ENCODE measurements at places on chromosomes 11 and 22.

DNA sequence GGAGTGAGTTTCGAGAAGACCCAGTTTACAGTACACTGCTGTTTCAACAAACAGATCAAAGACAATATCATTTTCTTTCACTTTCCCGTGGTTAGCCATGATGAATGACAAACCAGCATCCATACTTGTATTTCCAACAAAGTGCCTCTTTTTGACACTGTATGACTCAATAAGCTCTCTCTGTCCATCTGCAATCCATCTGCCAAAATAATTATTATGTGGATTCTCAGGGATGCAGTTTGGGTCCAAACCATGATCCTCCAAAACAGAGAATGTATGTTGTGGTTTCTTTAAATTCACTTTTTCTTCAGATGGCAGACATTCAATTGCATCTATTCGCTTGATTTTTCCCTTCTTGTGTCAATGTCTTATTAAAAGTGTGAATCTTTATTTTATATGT lies 37.8 kb upstream of the RASD2 start:
- no peak for DNase-seq

GRCh38 chr22:39115977-39116621 lies 19.1 kb downstream of the APOBEC3H start:
- no peak for DNase-seq

DNA sequence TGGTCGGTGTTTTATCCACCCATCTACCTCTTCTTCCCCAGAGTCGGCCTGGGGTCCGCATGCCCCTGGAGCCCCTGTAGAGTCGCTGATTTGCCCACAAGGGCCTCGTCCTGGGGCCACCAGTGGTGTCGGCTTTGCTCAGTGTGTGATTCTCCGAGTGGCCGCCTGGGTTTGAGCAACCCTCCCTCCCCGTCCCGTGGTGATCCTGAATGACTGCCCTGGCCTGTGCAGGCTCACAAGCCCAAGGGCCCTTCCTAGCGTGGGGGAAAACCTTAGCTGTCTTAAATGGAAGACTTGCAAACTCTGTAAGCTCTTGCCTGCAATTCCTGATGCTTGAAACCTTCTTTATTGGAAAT lies 128.3 kb downstream of the OSBP2 start:
- DNase-seq, result no peak

GRCh38 chr11:69078508-69078907 lies 29.8 kb downstream of the TPCN2 start:
- no peak for DNase-seq

DNA sequence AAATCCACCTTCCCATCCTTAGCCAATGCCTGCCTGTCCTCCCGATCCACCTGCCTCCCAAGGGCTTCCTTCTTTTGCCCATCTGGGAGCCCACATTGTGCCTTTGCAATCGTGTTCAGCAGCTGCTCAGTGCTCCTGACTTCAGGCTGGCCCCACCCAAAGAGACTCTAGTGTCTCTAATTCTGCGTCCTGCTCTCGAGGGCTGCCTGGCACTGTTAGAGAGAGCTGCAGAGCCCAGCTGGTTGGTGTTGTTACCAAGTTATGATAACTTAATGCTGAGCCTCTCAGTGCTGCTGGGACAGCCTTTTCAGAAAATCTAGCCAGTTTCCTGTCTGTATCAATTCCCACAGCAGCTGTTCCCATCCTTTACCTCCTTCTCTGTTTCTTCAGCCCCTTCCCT lies 69.1 kb downstream of the MICAL2 start:
- no peak for DNase-seq

- peak; percentile 22 for DNase-seq
These were observed 29.6 kb downstream of the SBF1 start for GRCh38 chr22:50445071-50445879.

DNA sequence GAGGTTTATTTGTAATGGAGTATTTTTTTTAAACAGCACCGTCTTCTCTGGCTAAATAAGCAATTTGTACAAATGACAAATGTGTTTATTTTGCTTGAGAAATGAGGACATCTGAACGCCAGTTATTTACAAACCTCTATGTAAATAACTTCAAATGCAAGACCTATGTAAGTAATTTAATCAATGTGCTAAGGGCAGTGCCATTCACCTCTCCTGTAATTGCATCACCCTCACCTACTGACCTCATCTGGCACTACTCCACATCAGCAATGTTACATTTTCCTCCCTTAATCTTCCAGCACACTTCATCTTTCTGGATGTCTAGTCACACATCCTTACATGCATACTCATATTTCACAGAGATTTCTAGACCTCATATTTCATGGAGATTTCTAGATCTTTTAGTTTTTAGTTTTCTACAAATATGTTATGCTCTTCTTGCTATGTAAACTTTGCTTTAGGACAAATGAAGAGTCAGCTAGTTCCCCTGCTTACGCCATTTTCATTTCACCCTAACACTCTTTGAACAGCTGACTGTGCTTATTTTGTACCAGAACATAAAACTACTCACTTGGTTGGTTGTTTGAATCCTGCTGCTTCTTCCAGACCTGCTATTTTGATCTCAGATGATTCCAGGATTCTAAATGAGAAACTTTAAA lies 238.6 kb downstream of the GRM5 start:
- no peak for DNase-seq

DNA sequence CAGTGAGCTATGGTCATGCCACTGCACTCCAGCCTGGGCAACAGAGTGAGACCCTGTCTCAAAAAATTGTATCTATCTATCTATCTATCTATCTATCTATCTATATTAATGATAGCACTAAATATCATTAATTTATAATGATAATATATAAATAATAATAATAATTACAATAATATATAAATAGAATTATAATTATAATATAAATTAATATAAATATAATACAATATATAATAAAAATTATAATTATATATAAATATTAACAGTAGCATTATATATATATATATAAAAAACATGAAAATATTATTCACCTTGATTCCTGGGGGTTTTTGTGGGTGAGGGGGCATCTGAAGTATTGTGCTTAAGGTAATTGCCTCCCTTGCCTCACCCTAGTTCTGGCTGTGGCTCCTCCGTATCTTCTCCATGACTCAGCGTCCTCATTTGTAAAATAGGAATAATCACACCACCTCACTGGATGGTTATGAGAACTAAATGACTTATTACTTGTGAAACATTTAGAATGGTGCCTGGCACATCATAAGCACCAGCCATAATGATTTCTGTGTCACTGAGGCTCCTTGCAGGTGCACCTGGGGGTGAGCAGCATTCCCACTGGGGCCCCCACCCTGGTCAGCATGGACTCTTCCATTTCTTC lies 18.8 kb downstream of the RASD2 start:
- no peak for DNase-seq

- no peak for DNase-seq
These were observed 188.4 kb upstream of the NAV2 start for GRCh38 chr11:19524171-19524671.

DNA sequence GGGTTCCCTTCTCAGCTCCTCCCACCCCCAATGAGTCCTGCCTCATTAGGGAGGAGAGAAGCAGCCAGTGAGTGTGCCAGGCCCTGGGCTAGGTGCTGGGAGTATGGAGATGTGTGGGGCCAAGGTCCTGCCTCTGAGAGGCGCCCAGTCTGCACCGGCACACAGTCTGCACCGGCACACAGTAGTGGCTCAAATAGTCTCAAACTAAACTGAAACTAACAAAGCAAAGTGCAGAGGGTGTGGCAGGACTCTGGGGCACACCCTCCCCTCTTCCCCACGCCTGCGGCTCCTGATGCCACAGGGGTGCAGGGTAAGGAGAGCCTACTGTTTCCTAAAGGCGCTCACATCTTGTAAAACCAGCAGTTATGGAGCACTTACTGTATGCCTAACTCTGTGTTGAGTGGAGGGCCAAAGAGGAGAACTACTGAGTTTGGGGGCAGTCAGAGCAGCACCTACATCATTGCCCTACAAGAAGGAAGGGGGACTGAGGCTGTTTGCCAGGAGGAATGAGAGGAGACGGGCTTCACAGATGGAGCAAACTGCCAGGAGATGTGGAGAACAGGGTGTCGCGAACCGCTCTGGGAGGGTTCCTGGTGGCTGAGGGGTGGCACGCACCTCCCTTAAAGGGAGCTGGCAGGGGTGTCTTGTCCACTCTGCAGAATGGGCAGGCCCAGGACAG lies 939 bp upstream of the SH3BP1 start:
- DNase-seq, result no peak

DNA sequence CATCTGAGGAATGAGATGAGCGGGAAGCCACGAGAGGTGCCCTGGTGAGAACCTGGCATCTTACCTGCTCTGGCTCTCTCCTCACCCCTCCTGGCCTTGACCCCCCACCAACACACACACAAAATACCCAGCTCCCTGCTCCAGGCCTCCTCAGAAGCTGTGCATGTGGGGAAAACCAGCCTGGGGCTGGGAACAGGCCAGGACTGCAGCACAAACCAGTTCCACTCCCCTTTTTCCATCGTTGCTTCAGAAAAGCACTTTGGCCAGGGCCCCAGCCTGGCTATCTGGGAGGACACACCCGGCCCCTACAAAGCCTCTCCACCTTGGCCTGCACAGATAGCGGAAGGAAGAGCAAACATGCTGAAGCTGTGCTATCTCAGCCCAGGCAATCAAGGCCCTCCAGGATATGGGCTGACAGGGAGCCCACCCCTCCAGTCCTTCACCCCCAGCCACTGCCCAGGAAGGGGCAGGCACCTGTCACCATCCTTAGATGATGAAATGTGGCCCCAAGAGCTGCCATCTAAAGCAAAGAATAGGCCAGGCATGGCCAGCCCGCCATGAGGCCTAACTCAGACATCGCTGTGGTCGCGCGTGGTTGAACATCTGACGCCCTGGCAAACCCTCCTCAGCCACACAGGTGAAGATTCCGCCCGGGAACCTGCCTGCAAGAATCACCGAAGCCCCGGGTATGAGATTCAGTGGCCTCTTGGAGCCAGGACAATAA lies 35.4 kb downstream of the PISD start:
- DNase-seq, result peak; percentile 83

DNA sequence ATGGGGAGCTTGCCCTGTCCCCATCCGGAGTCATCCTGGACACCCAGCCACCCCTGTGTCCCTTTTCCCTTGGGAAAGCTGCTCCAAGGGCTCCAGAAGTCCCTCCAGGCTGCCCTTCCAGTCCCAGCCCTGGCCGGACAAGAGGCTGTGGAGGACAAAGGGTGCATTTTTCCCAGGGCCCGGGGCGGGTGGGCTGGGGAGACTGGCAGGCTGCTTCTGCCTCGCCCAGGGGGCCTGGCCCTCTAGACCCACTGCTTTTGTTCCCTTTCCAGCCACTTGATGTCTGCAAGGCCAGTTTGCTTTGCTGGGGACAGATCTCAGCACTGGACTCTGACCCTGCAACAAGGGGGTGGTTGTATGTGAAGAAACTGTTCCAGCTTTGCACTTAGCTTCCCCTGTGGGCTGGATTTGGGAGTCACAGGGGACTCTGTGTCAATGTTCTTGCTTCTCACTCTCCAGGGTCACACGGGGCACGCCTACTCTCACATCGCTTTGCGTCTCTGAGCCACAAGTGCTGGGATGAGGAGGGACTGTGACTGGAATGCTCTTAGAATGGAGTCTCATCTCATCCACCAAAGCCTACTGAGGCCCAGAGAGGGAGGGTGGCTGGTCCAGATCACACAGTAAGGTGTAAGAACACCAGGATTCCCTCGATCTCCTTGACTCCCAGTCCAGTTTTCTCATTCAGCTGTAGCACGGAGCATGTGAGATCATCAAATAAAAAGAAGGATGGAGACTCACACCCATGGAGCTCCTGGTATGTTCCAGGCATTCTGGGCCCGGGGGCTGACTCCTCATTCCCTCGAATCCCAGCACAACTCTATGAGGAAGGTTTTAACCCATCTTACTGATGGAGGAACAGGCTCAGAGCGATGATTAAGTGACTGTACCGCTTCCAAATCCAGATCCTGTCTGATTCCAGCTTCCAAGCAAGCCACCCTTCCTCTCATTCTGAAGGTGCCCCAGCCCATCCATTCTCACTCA lies 59.9 kb downstream of the FBXO7 start:
- peak; percentile 83 for DNase-seq

GRCh38 chr11:12087075-12088004 lies 23.1 kb upstream of the MICAL2 start:
- DNase-seq, result peak; percentile 77

- DNase-seq, result no peak
These were observed 106.0 kb upstream of the CD44 start for GRCh38 chr11:35033011-35033410.

GRCh38 chr11:22774716-22775115 lies 54.9 kb downstream of the SVIP start:
- DNase-seq, result no peak

- no peak for DNase-seq
These were observed 69.2 kb downstream of the CCDC34 start for GRCh38 chr11:27293515-27294417.

DNA sequence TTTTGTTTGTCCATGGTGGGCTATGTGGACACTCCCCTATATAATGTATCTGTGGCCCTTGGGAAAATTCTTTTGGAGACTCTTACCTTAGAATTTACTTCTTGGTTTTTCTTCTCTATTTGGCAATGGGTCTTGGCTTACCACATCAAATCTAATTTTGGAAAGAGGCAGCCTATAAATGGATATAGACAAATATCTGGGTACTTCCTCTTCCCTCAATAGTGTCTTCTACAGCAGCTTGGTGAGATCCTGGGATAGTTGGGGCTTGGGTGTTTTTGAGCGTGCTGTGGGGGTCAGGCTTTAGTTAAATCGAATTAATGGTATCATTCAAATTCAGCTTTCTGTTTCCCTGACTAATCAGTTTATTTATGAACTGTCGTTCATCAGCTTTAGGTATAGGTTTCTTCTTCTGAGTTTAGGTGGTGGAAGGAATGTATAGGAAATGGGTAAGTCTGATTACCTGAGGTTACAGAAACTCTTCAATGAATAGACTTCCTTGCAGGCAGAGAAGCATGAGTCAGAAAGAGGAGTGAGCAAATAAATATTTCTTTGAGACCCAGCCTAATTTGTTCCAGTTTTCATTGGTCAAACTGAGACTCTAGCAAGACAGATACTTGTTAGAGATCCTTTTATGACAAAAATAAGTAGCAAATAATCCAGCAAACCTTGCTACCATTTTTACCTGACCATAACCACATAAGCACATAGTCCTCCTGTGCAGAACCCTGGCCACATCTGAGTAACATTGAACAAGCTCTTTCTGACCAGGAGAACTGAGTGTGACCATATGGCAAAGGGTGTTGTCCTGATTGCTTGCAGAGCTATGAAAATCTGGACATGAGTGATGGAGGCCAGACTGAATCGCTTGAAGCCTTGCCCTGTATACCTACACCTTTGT lies 68.6 kb upstream of the SORL1-AS1 start:
- DNase-seq, result no peak

GRCh38 chr11:134170919-134171281 lies 52.9 kb downstream of the NCAPD3 start:
- DNase-seq, result no peak

GRCh38 chr11:3119141-3119821 lies 45.8 kb downstream of the OSBPL5 start:
- DNase-seq, result peak; percentile 14

- DNase-seq, result peak; percentile 88
These were observed 113.4 kb upstream of the CRYBB3 start for GRCh38 chr22:25085930-25086901.

Measured in right cardiac atrium (tissue), 5 donors.